ENCODE measurements at places on chromosomes 11 and 22. TPM values are rescaled to one million over a fixed set of nuclear protein-coding genes. Genes with fewer than 3 reads are reported as not detected.

The BRSK2 gene
- total RNA-seq = 4.5 TPM

The APLNR gene
- not detected for total RNA-seq

The OMP gene
- not detected for total RNA-seq

The CREB3L1 gene
- total RNA-seq = 0.13 TPM

The RIBC2 gene
- total RNA-seq = 3.9 TPM

DNA sequence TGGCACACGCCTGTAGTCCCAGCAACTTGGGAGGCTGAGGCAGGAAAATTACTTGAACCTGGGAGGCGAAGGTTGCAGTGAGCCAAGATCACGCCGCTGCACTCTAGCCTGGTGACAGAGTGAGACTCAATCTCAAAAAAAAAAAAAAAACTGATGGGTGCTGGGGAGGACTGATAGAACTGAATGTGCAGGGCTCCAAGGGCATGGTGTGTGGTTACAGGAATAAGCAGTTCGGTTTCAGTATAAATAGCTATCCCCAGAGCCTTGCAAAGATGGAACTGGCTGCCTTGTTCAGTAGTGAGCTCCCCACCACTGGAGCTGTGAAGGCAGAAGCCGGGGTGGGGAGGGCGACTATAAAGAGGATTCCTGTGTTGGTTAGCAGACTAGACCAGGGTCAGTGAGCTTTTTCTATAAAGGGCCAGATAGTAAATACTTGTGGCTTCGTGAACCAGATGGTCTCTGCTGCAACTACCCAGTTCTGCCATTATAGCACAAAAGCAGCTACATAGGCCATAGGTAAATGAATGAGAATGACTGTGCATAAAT lies 5.9 kb downstream of the TOM1 start:
- DNase-seq = no peak

DNA sequence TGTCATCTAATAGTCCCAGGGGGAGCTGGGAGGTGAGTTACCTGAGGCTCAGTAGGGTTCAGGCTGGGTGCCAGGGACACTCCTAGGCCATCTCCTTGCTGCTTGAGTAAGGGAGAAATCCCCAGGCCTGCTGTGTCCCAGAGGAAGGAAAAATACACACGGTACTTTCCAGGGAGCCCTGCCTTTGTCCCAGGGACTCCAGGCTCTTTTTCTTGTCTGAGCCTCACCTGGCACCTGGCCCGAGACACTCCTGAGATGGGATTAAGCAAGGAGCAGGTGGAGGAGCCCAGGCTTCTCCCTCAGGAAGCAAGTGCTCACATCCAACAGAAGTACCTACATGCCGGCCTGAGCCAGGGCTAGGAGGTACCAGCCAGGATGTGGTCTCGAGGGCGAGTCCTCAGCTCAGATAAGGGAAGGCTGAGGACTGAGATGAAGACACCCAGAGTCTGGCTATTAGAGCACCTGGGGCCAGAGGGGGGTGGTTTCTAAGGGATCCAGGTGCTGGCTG lies 899 bp upstream of the KLHDC7B start:
- DNase-seq = no peak

- peak; percentile 88 for DNase-seq
Measured at GRCh38 chr22:44975427-44976262, 34.2 kb downstream of the PHF21B start.

DNA sequence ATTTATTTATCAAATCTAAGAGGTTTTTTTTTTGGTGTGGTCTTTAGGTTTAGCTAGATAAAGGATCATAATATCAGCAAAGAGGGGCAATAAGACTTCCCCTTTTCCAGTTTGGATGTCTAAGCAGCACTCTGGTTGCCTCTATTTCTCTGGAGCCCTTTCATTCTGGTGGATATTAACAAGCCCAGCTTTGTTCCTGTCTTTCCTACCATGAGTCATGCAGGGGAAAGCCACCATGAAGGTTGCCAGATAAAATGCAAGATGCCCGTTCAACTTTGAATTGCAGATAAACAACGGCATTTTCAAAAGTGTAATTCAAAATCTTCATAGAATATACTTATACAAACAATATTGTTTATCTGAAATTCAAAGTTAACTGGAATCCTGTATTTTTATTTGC lies 143.6 kb downstream of the ADAMTS15 start:
- peak; percentile 17 for DNase-seq

DNA sequence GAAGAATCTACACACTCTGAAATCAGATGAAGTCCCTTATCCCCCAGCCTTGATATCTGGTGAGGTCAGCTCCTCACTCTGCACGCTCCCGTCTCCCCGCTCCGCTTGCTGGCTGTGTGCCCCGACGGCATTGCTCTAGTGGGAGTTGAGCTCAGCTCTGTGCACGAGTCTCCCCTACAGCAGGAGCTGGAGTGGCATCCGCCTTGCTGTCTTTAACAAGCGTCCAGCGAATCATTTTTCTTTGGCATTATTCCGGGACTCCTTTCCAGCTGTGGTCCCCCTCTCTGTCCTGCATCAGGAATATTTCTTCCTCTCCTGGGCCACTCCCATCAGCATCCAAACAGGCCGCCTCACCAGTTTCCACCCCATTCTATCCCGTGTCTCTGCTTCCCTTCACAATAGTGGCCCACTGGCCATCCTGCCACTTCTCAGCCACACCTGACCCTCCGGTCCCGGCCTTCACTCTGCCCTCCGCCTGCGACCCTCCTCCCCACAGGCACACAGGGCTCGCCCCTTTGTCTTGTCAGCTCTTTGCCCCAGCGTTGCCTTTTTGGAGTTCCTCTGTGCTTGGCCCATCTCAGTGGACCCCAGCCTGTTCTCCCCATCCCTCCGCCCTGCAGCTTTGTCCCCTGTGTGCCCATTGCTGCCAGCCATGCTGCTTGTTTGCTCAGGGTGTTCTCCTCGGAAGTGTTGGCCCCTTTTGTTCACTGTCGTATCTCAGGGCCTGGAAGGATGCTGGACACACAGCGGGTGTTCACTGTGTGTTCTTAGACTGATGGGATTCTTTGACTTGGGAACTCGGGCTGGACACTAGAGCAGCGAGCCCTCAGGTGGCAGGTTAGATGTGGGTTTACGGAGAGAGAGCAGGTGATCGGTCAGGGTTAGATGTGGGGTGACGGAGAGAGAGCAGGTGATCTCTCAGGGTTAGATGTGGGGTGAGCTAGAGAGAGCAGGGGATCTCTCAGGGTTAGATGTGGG lies 441.8 kb downstream of the TBC1D22A start:
- DNase-seq = no peak

GRCh38 chr22:46390652-46391301 lies 55.3 kb downstream of the TRMU start:
- DNase-seq = peak; percentile 60

DNA sequence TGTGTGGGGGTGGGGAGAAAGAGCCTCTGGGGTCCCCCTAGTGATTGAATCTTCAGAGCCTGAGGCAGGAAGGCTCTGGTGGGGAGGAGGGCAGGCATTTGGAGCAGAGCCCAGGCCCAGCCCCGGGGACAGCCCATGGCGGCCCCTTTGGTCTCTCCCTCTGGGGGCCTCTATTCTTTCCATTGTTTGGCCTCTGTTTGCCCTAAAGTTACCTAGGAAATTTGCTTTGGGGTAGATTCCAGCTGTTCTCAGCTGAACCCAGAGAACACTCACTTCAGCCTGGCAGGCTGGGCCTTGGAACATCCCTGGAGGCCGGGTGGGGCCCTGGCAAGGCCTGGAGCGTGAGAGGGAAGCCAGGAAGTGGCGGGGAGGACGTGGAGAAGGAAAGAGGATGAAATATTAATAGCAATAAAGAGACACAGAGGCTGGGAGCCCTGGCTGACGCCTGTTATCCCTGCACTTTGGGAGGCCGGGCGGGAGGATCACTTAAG lies 22.9 kb upstream of the A4GALT start:
- no peak for DNase-seq

DNA sequence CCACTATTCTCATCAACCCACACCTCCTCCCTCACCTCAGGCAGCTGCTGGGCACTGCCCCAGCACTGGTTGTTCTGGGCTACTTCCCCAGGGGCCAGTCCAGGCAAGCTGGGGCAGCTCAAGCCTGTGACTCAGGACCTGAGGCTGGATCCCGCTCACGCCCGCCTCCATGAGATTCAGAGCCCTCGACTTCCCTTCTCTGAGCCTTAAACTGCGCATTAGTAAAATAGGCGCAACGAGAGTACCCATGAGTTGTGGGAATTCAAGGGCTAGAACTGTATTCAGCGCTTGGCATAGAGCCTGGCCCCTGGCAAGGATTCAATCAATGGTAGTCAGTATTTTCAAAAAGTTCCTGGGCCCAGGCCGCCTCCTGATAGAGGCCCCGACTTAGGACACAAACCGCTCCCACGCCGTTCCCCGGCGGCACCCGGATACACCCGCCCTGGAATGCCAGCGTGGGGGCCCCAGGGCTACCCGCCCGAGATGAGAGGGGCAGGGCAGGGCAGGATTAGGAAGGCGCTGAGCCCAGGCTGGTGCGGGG lies 723 bp upstream of the CD82 start:
- DNase-seq = no peak

DNA sequence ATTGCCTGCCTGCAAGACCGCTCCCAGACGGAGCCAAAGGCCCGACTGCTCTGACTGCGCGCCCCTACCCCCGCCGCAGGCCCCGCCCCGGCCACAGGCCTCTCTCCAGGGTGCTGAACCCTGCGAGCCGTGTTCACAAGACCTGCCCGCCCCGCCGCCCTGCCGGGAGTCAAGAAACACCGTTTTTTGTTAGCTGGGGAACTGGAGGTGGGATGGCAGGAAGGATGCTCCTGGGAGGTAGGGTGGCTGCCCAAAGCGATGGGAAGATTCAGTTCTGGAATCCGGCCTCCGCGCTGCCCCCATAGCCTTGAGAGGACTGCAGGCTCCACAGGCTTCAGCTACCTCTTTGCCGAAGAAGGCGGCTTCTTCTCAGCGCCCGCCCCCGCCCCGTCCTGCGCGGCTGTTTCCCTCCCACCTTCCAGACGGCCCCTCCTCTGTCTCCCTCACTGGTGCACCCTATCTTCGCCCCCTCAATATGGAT lies 2.7 kb upstream of the PDE2A start:
- peak; percentile 42 for DNase-seq

- DNase-seq = no peak
Measured at GRCh38 chr11:8206251-8207079, 37.6 kb upstream of the RIC3 start.

- DNase-seq = no peak
Measured at GRCh38 chr11:125952559-125952958, 6.7 kb downstream of the VSIG10L2 start.

DNA sequence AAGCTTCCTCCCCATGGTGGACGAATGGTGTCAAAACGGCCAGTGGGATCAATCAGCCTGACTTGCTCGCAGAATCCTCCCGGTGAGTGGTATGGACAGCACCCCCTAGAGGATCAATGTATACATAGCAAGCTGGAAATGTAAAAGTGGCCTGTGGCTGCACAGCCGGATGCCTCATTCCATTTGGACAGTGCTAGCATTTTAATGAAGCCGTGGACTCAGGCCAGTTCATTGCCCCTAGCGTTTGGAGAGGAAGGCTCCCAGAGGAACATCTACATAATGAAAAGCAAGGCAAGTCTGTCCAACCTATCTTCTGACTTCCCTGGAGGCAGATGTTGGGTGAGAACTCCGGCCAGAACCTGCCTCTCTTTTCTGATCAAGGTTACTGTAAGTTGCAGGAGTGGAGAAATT lies 942.3 kb downstream of the NTM start:
- DNase-seq = peak; percentile 67

- DNase-seq = peak; percentile 11
Measured at GRCh38 chr11:76629853-76630599, 40.5 kb downstream of the LRRC32 start.

GRCh38 chr11:128469220-128469619 lies 118.1 kb downstream of the ETS1 start:
- no peak for DNase-seq

GRCh38 chr11:232783-233565 lies 3.2 kb downstream of the SIRT3 start:
- no peak for DNase-seq

Data from SK-MEL-5 (cell line).